ENCODE measurements at places on chromosomes 1 and 21.

DNA sequence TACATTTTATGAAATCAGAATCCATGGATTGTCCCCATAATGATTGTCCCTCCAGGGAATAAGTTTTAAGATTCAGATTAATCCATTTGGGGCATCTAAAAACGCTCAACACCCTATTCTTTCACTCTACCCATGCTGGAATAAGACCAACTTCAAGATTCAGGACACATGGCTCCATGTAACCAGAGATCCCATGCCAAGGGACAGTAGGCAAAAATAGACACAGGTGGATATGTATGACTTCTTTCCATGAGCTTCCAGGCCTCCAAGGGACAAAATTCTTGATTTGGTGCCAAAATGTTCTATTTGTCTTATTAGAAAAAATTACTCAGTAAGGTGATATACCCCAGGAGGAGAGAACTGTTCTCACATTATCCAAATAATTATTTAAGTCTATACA is 178.8 kb downstream of the NRIP1 start:
- H3K36me3 ChIP-seq = no peaks in the 10 kb centered on the region
- no peaks in the 10 kb centered on the region for H3K4me1 ChIP-seq
- no peak overlapping the region for H3K27ac ChIP-seq
- H3K4me3 ChIP-seq = no peak overlapping the region
- H3K27me3 ChIP-seq = no peaks in the 10 kb centered on the region

DNA sequence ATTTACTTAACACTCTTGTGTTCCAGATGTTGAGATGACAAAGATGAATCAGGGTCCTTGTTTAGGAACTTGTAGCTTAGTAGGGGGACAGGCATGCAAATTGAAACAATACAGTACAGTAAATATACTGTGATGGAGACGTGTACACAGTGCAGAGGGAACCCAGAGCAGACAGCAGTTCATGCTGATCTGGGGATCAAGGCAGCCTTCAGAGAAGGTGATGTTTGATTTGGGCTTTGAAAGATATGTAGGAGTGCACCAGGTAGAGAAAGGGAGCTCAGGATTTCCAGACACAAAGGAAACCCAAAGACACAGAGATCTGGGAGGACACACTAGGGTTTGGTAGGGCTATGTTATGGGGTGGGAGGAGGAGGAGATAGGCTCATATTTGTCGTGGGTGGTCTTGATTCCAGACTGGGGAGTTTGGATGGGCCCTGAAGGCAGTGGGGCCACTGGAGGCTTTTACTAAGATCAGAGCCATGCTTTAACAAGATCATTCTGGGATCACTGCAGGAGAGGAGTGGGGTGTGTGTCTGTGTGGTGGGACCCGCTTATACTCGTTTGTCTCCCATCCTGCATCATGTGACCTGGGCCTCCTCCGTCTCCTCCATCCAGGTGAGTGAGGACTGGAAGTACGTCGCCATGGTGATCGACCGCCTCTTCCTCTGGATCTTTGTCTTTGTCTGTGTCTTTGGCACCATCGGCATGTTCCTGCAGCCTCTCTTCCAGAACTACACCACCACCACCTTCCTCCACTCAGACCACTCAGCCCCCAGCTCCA is 7.8 kb downstream of the CHRNB2 start:
- H3K4me3 ChIP-seq = no peak overlapping the region
- peaks cover 13% of the 10 kb centered on the region for H3K27me3 ChIP-seq
- no peak overlapping the region for H3K27ac ChIP-seq
- H3K36me3 ChIP-seq = peaks cover 16% of the 10 kb centered on the region
- no peak for DNase-seq

GRCh38 chr1:153774026-153774595 is 1.1 kb upstream of the SLC27A3 start:
- DNase-seq = no peak
- H3K27me3 ChIP-seq = no peaks in the 10 kb centered on the region
- peak overlapping the region; percentile 88 for H3K27ac ChIP-seq
- peak overlapping the region; percentile 86 for H3K4me3 ChIP-seq
- peaks cover 39% of the 10 kb centered on the region for H3K4me1 ChIP-seq

DNA sequence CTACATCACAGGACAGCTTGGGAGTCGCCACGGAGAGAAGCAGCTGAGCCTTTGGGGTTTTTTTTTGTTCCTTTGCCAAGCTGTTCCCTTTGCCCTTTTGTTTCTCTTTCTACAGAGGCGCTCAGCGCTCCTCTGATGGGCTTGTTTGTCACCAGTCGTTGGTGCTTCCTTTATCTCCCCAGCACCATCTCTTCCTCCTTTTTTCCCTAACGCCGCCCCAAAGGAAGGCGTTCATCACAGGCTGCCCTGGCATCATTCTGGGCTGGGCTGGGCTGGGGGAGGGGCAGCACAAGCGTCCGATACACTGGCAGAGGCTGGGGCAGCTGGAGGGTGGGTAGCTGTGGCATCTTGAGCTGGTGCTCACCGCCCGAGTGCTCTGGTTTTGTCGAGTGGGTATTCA is 10.5 kb downstream of the IGSF21 start:
- H3K36me3 ChIP-seq = no peaks in the 10 kb centered on the region
- H3K4me3 ChIP-seq = no peak overlapping the region
- no peak overlapping the region for H3K27ac ChIP-seq
- H3K4me1 ChIP-seq = no peaks in the 10 kb centered on the region
- DNase-seq = no peak

GRCh38 chr1:211701733-211702132 is 26.3 kb upstream of the NEK2 start:
- peak overlapping the region; percentile 44 for H3K27ac ChIP-seq
- H3K4me1 ChIP-seq = peaks cover 9% of the 10 kb centered on the region
- H3K4me3 ChIP-seq = no peak overlapping the region
- no peaks in the 10 kb centered on the region for H3K36me3 ChIP-seq
- no peak for DNase-seq

GRCh38 chr1:55420026-55420425 is 204.9 kb upstream of the USP24 start:
- H3K27me3 ChIP-seq = peaks cover 41% of the 10 kb centered on the region
- no peak overlapping the region for H3K27ac ChIP-seq
- no peaks in the 10 kb centered on the region for H3K4me1 ChIP-seq
- H3K36me3 ChIP-seq = no peaks in the 10 kb centered on the region
- no peak for DNase-seq

GRCh38 chr1:230012741-230013140 is 54.3 kb upstream of the GALNT2 start:
- H3K36me3 ChIP-seq = no peaks in the 10 kb centered on the region
- no peak overlapping the region for H3K4me3 ChIP-seq
- no peak overlapping the region for H3K27ac ChIP-seq

DNA sequence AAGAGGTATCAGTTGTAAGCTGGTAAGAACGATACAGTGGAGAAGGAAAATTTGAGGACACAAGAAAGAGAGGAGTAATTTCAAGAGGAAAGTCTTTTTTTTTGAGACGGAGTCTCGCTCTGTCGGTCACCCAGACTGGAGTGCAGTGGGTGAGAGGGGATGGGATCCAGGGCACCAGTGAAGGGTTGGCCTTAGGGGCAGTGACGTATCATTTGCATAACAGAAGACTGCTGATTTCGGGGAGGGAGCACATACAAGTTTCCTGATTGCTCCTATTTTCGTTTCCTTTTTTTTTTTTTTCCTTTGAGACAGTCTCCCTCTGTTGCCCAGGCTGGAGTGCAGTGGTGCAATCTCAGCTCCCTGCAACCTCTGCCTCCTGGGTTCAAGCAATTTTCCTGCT is 4.2 kb downstream of the S100A13 start:
- no peak overlapping the region for H3K4me3 ChIP-seq
- DNase-seq = no peak
- H3K4me1 ChIP-seq = peaks cover 3% of the 10 kb centered on the region

GRCh38 chr1:24514946-24515345 is 12.3 kb downstream of the RCAN3 start:
- no peak overlapping the region for H3K4me3 ChIP-seq
- H3K4me1 ChIP-seq = peaks cover 24% of the 10 kb centered on the region
- no peak for DNase-seq
- H3K27me3 ChIP-seq = no peaks in the 10 kb centered on the region
- H3K27ac ChIP-seq = peak overlapping the region; percentile 24

Data from effector memory CD8-positive, alpha-beta T cell (primary cell).